ENCODE measurements at places on chromosomes 2 and 18.

DNA sequence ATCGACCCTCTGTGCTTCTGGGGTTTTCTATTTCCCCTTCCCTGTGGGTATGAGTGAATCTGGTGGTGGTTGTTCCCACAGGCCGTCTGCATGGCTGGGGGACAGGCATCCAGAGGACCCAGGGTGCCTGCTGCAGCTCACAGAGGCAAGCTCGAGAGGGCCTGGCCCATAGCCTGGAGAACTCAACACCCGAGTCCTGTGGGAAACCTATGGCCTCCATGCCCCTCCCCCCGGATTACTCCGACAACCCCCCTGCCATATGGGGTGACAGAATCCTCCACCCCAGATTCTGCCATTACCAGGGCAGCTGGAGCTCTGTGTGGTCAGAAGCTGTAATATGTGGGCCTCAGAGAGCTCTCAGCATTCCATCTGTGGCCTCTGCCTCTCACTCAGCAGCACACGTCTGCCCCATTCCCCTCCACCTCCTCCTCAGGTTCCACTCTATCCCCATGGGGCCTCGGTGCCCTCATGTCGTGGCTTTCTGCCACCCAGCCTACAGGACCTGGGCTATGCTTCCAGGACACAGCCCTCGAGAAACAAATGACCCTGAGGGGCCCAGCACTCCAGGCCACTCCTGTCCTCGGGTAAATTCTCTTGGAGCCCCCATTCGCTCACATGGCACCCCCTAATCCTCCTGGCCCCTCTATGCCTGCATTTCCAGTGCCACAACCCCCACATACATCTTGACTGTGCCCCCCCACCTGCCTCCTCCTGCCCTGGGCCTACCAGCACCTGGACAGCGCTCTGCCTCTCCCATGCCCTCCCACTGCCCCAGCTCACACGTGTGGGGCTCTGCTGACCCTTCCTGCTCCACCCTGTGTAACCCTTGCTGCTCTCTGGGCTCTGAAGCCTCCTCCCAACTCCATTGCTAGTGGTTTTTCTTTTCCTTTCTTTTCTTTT is 3.6 kb downstream of the MZT2A start:
- DNase-seq = no peak

DNA sequence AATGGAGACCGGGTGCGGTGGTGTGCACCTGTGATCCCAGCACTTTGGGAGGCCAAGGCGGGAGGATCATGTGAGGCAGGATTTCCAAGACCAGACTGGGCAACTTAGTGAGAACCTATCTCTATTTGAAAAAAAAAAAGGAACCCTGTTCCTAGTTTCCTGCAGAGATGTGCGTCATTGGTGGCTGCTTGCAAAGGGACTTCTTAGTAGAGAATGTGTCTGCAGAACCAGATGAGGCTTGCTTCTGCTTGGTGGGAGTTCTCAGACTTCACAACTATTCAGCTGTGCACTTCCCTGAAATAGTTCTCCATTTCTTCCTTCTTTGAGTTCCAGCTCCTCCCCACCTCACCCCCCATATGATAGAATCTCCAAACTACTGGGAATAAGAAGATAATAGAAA is 22.3 kb downstream of the ZCCHC2 start:
- DNase-seq = no peak

- DNase-seq = no peak
Measured at GRCh38 chr2:19312949-19313348, 45.5 kb downstream of the OSR1 start.

DNA sequence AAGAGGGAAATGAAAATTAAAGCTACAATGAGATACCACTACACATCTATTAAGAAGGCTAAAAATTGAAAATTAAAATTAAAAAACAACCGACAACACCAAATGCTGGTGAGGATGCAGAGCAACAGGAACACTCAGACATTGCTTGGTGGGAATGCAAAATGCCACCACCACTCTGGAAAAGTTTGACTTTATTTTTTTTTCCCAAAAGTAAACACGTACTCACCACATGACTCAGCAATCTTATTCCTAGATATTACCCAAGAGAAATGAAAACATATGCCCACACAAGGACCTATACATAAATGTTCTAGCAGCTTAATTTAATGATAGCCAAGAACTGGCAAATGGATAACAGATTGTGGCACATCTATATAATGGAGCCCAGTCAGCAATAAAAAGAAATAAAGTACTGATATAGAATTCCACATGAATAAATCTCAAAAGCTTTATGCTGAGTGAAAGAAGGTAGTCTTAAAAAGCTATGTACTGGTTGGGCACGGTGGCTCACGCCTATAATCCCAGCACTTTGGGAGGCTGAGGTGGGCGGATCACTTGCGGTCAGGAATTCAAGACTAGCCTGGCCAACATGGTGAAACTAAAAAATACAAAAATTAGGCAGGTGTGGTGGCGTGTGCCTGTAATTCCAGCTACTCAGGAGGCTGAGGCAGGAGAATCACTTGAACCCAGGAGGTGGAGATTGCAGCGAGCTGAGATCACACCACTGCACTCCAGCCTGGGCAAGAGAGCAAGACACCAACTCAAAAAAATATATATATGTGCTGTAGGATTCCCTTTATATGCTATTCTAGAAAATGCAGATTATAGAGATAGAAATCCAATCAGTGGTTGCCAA is 4.2 kb upstream of the PROC start:
- no peak for DNase-seq

DNA sequence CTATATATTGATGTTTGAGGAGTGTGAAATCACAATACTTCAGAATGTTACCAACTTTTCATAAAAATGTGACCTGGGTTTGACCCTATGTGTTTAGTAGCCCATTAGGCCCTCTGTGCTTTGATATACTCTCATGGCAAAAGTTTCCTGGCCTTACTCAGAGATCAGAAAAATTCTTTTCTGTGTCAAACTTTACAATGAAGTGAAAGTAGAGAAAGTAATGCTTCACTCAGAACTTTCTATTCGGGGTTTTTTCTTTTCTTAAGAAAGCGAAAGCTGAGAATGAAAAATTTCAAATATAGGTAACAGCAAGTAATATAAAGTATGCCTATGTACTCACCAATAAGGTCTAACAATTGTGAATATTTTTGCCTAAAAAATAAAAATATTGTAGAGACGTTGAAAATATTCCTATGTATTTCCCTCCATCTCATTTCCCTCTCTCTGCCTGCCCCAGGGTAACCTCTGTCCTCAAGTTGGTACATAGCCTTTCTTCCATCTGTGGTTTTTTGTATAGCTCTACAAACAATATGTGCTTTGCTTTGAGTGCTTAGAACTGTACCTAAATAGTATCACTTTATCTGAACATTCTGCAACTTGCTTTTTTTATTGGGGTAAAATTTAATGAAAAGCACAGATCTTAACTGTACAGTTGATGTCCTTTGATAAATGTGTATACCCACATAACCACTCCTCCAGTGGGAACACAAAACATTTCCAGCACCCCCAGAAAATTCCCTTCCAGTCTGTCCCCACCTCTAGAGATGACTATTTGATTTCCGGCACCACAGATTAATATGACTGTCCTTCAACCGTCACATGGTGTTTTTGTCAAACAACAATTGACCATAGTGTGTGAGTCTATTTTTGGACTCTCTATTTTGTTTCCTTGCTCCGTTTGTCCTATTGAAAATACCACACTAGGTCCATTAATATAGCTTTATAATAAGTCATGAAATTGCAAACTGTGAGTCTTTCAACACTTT is 10.3 kb upstream of the ACKR3 start:
- no peak for DNase-seq

DNA sequence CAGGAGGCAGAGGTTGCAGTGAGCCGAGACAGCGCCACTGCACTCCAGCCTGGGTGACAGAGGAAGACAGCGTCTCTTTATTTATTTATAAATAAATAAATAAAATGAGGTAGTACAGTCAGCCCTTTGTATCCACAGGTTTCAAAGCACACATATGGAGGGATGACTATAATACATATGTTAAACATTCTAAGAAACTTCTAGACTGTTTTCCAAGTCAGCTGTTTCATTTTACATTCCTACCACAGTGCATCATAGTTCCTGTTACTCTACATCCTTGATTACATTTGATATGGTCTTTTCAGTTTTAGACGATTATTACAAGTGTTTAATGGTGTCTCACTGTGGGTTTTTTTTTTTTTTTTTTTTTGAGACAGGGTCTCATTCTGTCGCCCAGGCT is 157.6 kb downstream of the ATAD2B start:
- DNase-seq = no peak

DNA sequence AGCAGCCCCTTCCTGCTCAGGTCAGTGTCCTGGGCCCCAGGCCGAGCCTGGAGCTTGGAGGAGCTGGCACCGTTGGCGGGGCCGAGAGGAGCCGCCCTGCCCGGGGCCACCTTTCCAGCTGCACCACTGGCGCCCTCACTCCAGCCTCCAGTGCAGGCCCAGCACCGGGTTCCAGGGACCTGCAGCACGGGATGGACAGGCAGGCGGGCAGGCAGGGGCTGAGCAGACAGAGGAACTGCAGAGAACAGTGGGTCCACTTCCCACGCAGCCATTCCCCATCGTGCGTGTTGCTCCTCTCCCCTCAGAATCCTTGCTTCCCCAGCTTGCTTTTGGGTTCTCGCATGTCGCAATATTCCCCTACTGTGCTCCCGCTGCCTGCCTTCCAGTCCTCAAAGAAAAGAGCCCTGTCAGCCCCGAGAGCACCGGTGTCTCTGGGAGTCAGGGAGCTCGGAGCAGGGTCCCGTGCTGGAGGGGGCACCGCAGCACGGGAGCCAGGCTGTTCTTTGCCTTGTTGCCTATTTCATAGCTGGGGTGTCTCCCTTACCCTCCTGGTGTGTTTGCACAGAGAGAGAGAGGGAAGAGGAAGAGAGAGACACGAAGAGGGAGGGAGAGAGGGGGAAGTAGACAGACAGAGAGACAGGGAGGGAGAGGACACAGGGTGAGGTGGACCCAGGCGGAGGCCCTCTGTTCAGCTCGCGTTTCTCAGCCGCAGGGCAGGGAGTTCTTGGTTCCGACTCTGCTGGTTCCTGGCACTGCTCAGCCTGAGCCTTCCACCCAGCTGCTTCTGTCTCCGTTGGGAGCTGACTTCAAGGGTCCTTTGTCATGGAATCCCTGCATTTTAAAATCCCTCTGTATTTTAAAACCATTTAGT is 126.0 kb downstream of the MBP start:
- no peak for DNase-seq

GRCh38 chr2:1594123-1594372 is 150.3 kb downstream of the PXDN start:
- DNase-seq = no peak

DNA sequence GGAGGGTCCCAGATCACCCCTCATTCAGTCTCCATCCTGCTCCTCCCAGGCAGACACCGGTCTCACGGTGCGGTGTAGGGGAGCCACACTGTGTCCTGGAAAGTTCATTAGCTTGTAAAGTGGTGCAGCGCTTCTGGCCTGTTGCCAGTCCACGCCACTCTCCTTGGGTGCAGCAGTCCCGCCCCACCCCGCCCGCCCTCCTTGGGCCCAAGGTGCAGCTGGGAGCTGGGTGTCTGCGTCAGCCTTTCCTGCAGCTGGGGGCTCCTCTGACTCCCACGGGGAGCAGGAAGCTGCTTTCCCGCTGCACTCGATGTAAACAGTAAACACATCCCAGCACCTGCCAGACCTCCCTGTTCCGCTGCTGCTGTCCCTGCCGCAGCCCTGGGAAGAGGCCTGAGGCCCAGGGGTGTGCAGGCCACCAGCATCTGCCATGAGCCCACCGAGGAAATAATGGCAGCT is 53.8 kb upstream of the ASB18 start:
- DNase-seq = no peak

DNA sequence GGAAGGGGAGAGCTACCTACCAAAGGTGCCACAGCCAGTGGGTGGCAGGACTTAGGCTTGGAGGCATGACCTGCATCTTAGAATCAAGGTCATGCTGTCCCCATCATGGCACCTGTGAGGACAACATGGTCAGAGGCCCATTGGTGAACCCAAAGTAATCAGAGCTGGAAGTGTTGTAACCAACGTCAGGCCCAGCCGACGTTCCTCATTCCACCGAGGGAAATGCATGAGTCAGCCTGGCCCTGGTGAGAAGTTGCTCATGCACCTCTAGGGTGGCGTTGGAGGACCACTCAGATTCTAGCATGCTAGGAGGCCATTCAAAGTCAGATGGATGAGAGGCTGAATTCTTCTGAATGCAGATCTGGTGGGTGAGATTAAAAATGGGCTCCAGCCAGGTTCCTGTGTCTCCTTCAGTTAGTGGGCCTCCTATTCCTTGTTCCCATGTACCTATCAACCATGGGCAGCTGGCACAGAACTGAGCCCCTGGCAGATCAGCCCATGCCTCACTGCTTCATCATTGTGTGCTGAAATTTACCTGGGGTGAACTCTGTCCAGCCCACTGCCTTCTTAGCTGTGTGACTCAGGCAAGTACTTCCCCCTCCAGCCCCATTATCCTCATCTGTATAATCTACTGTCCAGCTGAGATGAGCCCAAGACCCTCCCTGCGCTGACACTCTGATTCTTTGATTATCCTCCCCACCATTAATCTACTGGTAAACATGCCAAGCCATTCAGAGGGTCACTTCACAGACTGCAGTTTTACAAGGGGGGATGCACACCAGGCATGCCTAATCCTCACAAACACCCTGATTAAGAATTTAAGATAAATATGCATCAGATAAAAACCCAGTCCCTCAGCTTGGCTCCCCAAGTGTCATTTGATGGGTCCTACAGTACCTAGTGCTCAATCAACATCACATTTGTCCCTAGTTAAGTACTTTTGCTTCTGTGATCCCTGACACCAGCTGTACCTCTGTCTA is 14.0 kb downstream of the SLC14A2 start:
- DNase-seq = no peak

GRCh38 chr2:134348239-134348638 is 94.4 kb downstream of the MGAT5 start:
- no peak for DNase-seq

GRCh38 chr2:46858702-46859090 is 56.9 kb downstream of the MCFD2 start:
- no peak for DNase-seq

- DNase-seq = no peak
Measured at GRCh38 chr2:101998896-101999789, 7.4 kb downstream of the IL1R2 start.

DNA sequence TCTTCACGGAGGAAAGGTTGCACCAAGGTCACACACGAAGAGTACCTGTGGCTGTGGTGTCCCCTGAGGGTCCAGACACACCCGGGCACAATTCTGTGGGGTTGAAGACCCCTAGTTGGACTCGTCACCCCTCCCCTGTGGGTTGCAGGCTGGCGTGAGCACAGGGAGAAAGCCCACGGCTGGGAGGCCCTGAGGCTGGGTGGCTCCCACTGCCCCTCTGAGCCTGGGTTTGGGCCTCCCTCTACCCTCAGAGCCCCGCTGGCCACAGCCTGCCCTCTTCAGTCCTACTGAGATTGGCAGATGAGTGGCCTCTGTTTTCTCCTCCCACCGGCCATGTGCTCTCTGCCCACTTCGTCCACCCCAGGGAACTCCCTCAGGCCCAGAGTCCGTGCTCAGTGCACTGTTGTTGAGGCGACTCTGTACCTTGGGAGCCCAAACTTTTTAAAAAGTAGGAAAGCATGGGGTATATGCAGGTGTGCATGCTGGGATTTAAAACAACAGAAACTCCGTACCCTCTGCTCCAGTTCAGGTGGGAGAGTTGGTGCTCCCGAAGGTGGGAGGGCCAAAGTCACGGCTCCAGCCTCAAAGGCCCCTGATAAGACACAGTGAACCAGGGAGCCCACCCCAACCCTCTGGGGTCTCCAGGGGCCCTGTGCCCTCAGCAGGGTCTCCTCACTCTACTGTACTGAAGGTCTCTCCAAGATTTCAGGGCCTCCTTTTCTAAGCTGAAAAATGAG is 19.1 kb downstream of the RAMP1 start:
- DNase-seq = no peak

Data from stimulated activated CD8-positive, alpha-beta memory T cell treated with anti-CD3 and anti-CD28 coated beads, Interleukin-4, amount 100 ng/mL, for 4 hours (primary cell).